Mesendoderm (in vitro differentiated cells): ENCODE measurements at places on chromosomes 3 and 15.

DNA sequence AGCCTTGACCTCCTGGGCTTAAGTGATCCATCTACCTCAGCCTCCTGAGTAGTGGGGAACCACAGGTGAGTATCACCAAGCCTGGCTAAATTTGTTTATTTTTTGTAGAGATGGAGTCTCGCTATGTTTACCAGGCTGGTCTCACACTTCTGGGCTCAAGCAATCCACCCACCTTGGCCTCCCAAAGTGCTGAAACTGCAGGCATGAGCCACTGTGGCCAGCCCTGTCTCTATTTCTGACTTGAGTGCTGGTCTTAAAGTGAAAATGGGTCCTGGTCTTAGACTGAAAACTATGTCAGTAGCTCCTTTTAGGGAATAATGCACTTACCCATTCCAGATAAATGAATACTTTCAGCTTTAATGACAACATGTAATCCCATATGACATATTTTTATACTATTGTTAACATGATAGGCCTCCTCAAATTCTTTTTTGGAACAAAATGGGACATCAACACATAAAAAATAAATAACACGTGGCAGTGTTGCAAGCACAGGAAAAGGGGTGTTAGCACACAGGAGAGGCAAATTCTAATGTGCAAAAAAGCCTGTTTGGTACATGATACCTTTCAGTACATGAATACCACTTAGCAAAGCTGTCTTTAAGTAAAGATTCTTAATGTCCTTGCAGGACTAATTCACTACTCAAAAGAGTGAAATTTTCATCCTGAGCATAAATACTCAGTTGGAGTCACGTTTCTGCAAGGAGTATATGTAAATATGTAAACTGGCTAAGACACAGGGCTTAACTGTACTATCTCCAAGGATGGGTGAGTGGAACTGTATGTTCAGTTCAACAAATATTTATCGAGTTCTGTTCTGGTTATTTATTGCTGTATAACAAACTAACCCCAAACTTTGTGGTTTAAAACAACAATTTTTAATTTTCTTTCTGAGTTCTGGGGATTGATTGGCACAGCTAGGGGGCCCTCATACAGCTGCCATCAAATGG, 194.7 kb downstream of the NR1D2 start:
- no peak for DNase-seq

- no peak for DNase-seq
These were observed 151.9 kb upstream of the UBE2E1 start for GRCh38 chr3:23653647-23654525.

DNA sequence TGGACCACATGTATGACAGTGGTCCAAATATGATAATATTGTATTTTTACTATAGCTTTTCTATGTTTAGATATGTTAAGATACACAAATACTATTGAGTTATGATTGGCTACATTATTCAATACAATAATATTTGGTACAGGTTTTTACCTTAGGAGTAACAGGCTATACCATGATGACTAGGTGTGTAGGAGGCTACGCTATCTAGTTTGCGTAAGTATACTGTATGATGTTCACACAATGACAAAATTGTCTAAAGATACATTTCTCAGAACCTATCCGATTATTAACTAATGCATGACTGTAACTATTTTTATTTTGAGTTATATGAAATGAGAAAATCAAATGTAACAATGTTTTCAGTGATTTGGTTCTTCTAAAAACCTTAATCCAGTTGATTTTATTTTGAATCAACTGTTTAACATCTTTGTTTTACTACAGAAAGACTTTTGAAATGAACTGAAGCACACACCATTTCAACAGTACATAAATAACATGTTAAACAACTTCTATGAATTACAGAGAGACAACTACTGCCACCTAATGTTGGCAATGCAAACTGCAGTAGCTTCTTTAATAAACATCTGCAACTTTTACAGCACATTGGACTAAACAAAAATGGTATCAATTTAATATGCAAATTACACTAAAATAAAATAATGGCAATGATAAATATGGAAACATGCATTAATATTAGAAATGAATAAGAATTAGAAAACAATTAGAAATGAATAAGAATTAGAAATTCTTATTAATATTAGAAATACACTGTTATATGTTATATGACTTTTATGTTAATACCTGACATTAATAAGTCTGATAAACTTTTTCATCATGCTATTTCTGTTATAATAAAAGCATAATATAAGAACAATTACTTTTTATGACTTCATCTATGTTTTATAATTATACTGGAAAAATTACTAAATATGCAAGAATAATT, 255.7 kb downstream of the MBNL1 start:
- DNase-seq = peak; percentile 59

DNA sequence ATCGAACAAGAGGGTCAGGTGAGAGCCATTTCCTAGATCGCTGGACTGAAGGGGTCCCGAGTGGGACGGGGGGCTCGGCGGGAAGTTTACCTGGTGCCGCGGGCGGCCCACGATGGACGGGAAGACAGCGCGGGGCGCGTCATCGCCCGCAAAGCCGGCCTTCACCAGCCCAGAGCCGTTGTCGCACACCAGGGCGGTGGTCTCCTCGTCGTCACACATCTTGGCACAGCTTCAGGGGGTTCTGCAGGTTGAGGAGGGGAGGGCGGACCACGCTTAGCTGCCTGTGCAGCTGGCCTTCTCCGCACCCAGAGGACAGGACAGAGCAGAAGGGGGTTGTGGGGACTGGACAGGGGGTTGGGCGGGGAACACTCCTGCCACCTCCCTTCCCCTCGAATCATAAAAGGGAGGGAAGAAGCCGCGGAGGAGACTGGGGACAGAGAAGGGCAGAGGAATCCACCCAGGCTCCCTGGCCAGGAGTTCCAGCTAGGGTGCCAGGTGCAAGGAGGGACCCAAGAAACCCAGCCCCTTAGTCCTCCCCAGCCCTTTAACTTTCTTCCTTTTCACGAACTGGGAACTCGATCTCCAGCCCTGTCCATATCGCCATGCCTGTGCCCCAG, 651 bp downstream of the ACTC1 start:
- DNase-seq = no peak

DNA sequence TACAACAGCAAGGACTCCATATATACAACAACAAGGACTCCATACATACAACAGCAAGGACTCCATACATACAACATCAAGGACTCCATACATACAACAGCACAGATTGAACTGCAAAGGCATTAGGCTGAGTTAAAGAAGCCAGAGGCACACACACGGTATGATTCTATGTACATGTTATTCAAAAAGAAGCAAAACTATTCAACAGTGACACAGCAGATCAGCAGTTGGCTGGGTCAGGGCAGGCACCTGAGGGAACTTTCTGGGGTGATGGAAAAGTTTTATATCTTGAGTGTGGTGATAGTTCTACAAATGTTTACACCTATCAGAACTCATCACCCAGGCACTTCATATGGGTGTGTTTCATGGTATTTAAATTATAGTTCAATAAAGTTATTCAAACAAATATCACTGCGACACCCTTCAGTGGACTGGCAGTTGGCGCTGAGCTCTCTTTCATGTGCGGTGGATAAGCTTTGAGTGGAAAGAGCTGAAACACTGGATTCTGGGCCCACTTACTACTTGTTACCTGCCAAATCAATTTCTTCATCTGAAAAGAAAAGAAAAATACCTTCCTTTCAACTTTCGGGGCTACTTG, 28.0 kb downstream of the RFTN1 start:
- no peak for DNase-seq

DNA sequence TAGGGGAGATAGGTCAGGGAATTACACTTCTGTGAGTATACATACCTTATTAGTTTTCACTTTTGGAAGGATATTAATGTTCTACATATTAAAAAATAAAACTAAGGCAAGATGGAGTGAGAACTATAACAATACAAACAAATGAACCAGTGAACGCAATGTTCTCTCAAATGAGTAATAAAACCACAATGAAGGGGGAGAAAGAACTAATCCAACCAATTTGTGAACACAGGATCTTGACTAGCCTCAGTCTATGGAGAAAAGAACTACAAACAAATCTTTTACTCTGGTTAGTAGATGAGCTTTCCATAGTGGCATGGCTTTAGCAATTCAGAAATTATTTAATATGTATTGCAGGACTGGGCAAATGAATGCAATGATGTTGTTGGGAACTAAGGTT, 26.9 kb upstream of the ATOSA start:
- DNase-seq = no peak

DNA sequence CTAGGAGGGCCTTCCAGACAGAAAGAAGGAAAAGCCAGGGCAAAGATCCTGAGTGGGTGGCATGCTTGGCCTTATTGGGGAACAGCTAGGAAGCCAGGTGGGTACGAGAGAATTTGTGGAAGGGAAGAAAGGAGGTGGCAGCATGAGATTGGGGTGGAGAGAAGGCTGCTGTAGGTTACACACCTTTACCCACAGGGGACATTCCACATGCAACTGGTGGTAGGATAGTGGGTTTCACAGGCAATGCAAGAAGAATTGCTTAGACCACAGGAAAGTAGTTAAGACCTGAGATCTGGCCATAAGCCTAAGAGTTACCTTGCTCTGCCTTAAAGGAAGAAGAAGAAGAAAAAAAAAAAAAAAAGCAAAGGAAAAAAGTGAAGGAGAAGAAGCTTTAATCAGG, 19.8 kb downstream of the ANP32A start:
- DNase-seq = no peak

GRCh38 chr15:74631935-74632560, 16.4 kb downstream of the CLK3 start:
- peak; percentile 65 for DNase-seq

- DNase-seq = no peak
These were observed 15.3 kb upstream of the HERC1 start for GRCh38 chr15:63848879-63849551.

GRCh38 chr3:193795062-193795690, 202.2 kb downstream of the OPA1 start:
- DNase-seq = no peak

DNA sequence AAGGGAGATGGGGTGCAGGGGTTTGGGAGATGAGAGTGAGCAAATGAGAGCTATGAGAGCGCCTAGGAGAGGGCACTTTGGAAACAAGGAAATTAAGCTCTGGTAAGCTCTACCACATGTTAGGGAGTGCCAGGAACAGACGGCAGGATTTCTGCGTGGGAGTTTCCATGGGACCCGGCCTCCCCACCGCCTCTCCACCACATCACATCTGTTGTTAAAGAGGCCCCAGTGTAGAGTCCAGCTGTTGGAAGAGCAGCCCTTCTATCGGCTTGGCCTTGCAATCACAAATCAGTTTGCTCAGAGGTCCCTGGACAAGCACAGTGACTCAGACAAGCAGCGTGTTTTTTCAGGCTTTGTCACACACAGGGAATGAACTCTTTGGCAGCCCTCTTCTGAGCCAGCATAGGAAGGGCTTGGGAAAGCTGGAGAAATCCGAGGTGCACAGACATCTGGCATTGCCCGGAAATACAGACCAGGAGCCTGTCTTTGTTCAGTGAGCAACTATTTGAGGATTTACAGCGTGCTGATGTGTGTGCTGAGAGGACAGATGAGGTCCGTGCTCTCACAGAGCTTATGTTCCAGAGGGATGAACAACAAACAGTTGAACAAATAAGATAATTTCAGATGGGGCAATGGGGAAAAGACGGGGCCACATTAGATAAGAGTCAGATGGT, 370.6 kb upstream of the PROK2 start:
- no peak for DNase-seq

GRCh38 chr15:70323111-70323851, 225.6 kb upstream of the TLE3 start:
- peak; percentile 53 for DNase-seq

DNA sequence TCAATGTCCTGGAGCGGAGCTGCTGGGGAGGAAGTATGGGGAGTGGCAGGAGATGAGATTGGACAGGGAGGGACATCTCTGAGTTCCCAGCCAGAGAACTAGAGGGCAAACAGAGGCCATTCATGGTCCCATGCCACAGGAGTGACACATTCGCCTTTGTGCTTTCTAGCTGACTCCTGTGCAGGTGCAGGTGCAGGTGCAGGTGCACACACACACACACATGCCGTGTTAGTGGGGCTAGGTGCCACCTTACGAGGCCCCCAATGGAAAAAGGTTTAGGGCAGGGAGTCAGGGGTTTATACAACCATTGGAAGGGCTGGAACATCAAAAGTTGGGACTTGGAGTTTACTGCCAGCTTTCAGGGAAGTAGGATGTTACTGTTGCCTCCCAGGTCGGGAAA, 52.0 kb downstream of the TPRA1 start:
- DNase-seq = no peak

- DNase-seq = no peak
These were observed 32.8 kb upstream of the MRPL3 start for GRCh38 chr3:131535596-131535995.

DNA sequence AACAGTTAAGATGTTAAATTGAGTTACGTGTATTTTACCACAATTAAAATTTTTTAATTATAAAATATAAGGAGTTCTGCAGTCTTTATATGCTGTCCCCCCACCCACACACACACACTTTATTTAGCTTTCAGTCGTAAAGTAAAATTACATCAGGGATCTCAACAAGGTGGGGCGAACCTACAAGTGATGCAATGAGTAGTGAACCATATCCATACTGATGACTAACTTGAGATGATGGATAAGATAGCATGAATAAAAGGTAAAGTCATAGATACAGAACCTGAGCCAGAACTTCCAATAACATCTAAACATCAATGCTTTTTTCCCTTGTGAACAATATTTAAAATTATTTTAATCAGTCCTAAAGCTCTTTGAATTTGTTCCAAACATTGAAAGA, 77.2 kb downstream of the VPS13C start:
- DNase-seq = no peak

- DNase-seq = no peak
These were observed 151.8 kb downstream of the LRRN1 start for GRCh38 chr3:3951071-3951470.

DNA sequence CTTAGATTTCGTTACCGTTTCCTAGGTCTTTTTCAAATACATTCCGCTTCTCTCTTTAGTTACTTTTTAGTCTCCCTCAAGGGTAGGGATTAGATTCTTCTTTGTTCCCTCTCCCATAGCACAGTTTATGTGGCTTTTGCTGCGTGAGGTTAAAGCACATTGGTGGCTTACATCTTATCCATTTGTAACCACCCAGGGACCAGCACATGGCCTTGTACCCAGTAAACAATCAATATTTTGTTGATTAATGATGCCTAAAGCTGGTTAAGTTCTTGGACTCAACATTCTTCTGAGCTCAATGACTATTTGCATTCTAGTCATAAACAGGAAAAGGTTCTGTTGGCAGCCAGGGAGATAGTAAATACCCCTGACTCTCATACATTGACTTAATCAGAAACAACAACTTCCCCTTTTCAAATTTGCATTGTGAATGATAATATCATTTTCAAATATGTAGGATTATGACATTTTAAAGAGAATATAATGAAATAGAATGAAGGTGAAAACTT, 60.2 kb downstream of the CACNA1D start:
- no peak for DNase-seq

GRCh38 chr3:152554980-152555379, 280.0 kb upstream of the P2RY1 start:
- no peak for DNase-seq

DNA sequence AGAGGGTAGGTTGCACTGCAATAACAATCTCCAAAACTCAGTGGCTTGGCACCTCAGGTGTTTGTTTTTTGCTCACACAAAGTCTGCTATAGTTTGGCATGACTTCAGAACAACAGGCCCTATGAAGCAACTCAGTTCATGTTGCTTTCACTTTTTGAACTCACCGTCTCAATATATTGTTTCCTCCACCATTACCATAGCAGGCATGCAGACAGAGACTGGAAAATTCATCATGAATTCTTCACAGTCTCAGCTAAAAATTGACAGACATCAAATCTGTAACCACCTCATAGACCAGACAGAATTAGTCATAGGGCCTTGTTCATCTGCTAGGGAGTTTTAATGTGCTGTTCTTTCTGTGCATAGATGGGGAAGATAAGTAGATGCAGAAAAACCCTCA, 161.4 kb upstream of the POU1F1 start:
- no peak for DNase-seq

- DNase-seq = no peak
These were observed 40.0 kb downstream of the ARRDC4 start for GRCh38 chr15:98000249-98001203.
